AG04450 (cell line): ENCODE measurements at places on chromosomes 2 and 18.
A peak's percentile ranks its signal among the peaks of the same experiment; 100 is the strongest.

DNA sequence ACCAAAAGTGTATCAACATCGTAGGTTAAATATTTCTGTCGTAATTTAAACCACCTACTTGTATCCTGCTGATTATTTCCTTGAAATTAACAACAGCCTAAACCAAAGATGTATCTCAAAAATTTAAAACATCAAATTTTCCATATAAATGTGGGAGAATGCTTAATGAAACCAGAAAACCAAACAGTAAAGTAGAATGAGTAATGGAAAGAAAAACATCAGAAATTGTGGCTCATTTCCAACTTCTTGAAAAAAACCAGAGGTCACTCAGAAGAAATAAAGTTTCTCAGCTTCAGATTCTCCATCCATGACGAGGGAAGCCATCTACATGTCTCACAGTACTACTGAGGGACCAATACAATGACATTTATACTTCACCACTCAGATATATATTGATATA is 296.5 kb downstream of the NOL4 start:
- DNase-seq = no peak

DNA sequence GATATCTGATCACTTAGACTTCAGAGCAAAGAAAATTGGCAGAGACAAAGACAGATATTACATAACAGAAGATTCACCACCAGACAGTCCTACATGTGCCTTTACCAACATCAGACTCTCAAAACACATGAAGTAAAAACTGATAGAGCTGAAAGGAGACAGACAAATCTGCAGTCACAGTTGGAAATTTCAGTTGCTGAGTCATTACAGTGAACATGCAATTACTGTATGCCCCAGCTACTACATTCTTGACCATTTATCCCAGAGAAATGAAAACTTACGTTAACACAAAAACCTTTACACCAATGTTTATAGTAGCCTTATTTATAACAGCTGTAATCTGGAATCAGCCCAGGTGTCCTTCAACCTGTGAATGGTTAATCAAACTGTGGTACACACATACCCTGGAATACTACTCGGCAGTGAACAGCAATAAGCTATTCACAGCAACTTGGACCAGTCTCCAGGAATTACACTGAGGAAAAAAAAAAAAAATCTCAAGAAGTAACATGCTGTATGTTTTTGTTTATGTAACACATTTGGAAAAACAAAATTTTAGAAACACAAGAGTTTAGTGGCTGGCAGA is 7.5 kb upstream of the SCLY start:
- DNase-seq = no peak

- no peak for DNase-seq
Observed at GRCh38 chr18:51188024-51188701, 9.3 kb downstream of the MEX3C start.

GRCh38 chr2:118119761-118120400 is 31.6 kb downstream of the INSIG2 start:
- DNase-seq = no peak

GRCh38 chr2:106798826-106799552 is 87.0 kb downstream of the ST6GAL2 start:
- DNase-seq = no peak

DNA sequence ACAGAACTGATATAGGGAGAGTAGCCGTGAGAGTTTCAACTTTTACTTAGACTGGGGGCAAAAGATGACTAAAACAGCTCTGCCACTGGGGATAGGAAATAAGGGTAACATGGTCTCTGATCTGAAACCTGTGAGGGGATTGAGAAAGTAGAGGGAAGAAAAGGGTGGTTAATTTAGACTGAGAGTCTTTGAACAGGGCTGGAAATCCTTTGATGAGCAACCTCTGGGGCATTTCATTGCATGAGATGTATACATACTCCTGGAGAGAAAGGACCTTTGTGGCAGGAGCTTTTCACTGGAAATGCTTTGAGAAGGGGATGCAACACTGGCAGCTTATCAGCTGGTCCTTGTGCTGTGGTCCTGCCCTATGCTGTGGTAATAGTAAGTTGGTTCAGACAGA is 9.4 kb downstream of the GALNT1 start:
- peak; percentile 16 for DNase-seq

DNA sequence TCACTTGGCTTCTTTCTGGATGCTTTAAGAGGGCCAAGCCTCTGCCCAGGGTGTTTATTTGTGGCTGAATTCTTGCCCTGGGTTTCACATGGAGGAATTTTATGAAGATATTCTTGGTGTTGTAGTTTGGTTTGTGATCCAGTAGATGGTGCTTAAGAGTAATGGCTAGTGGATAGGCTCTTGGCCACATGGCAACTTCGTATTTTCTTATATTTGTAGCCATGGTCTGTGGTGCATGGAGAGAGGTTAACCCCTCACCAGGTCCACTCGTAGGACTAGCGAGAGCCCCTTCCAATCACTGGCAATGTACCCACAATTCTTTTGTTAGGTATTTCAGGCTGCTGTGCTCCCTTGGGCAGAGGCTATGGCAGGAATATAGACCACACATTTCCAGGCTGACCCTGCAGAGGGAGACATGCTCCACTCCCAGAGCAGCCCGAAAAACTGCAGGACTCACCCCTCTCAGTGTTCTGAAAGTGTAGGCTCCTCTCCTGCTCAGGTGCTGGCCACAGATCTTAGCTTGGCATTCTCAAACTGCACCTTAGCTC is 582.1 kb upstream of the SETBP1 start:
- DNase-seq = no peak

- peak; percentile 7 for DNase-seq
Observed at GRCh38 chr2:27162151-27163121, 13.6 kb downstream of the TCF23 start.

GRCh38 chr2:120239488-120240287 is 13.0 kb upstream of the RALB start:
- no peak for DNase-seq

- DNase-seq = no peak
Observed at GRCh38 chr2:225100269-225100668, 58.0 kb upstream of the DOCK10 start.

DNA sequence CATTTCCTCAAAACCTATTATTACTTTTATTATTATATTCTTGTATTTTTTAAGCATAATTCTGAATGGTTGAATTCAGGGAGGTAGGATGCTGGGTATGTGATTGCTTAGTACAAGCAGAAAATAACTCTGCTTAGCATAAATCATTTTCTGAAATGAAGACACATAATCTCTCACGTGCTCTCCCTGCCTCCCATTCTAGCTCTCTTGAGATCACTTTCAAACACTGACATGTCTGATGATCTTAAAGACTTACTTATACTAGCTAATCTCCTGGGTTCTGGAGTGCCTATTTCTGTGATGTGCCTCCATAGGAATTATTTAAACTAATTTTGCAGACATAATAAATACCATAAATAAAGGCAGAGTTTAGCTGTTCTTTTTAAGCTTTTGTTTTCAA is 1136.0 kb downstream of the SUCLG1 start:
- no peak for DNase-seq

GRCh38 chr2:172323256-172323655 is 104.1 kb upstream of the ITGA6 start:
- DNase-seq = no peak

- no peak for DNase-seq
Observed at GRCh38 chr18:36187193-36187825, at the start of gene MOCOS. Gene MOCOS (plus strand): TSS chr18:36187497. CDS start chr18:36187540, 43 bp downstream.

- no peak for DNase-seq
Observed at GRCh38 chr2:202479610-202480009, 103.5 kb downstream of the BMPR2 start.

DNA sequence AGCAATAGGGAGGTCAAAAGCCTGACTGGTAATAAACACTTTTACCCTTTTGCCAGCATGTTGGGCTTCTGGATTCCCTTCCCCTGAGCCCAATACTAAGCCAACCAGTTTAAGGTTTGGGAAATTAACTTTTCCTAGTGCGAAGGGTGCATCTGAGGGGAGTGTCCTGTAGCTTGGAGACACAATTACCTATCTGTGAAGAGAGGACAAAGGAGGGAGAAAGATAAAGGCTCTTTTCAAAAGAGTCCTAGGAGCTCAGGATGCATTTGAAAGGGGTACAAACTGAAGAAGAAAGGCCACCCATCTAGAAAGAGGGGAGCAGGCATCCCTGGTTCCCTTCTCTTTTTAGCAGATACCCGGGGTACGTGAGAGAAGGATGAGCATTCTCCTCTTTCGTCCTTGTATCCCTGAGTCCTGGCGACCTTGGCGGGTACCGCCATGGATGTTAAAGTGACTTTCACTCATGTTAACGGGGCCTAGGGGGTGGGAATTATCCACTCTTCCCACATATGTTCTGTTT is 25.1 kb downstream of the C18orf54 start:
- no peak for DNase-seq

GRCh38 chr2:226066391-226066790 is 666.9 kb downstream of the NYAP2 start:
- DNase-seq = no peak

DNA sequence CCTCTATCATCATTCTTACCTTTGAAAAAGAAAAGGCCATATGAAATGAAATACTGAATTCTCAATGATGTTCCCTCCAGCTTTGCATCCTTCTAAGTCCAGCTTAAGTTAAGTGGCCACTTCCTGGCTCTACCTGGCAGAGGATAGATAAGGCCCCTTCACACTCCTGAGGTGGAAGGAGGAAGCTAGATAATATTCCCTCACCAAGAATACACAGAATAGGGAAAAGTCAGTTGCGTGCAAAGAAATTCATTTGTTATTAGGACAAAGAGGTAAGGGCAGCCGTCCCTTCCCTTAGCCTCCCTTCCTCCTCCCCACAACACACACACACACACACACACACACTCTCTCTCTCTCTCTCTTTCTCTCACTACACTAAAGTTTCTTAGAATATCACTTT is 37.5 kb downstream of the OLA1 start:
- no peak for DNase-seq

GRCh38 chr2:98959810-98960507 is 23.9 kb upstream of the CRACDL start:
- DNase-seq = no peak

DNA sequence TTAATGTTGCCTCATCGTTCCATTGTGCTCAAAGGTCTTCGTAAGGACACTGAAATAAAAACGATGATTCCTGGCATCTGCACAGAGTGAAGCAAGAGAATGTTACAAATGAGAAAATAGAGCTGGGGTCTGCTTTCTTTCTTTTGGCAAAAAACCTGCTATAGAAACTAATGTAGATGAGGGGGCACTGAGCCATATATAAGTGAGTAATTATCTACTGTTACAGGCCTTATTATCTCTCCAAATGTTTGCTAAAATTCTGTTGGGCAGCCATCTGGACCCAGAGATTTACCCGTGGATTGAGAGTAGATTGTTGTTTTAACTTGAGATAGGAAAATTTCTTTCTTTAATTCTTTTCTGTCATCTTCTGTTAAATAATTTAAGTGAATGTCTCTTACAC is 472.5 kb upstream of the PIK3C3 start:
- DNase-seq = no peak

DNA sequence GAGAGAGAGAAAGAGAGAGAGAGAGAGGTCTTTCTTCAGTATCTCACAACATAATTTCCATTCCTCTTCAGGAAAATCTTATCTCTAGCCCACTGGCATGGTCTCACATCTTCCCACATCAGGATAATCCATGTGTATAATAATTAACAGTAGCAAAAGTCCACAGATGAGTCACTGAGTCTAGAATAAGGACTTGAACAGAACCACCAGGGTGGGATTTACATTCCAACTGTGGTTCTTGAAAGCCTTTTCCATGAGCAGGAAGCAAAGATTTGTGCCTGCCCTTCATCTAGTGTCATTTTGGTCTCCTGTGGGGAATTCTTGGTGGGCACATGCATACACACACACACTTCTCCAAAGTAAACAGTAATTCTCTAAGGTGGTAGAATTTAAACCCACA is 107.1 kb upstream of the TCF4 start:
- no peak for DNase-seq
